SJSA1 (cell line): ENCODE measurements at places on chromosomes 7 and 10. TPM values are rescaled to one million over a fixed set of nuclear protein-coding genes. Genes with fewer than 3 reads are reported as not detected.
A peak's percentile ranks its signal among the peaks of the same experiment; 100 is the strongest.

- DNase-seq = no peak
These were observed 336.0 kb upstream of the IGFBP3 start for GRCh38 chr7:46256870-46257661.

DNA sequence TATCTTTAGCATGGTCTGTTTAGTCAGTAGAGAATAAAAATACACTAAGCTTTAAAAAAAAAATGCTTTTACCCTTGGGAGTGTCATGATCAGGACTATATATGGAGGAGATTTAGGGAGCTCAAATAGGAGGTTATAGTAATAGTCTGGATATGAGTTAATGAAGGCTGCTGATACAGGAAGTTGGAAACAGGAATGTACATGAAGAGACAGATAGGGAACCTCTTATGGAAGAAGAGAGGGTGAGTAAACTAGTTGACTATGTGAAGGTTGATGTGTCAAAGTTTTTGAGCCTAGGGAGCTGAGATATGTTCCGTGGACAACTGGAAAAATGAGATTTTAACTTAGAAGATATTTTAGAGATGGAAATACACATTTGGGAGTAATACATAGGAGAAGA lies 472.0 kb upstream of the FZD8 start:
- DNase-seq = peak; percentile 3

DNA sequence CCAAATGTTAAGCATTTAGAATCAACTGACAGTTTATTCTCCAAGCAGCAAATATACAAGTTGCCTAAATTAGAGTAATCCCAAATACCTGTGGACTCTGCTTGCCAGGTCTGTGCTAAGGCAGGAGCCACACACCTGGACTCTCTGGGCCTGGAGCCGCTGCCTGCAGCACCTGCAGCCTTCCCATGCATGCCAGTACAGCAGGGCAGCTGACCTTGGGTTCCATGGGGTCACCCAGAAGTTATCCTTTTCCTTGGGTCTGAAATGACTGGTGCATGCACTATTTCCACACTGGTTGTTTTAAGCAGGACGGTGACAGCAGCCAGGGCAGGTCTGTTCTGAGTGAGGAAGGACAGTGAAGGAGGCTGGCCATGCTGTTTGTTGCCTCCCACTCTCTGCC lies 573.2 kb downstream of the GLRX3 start:
- no peak for DNase-seq

GRCh38 chr7:25187932-25188331 lies 40.4 kb downstream of the NPVF start:
- DNase-seq = no peak

DNA sequence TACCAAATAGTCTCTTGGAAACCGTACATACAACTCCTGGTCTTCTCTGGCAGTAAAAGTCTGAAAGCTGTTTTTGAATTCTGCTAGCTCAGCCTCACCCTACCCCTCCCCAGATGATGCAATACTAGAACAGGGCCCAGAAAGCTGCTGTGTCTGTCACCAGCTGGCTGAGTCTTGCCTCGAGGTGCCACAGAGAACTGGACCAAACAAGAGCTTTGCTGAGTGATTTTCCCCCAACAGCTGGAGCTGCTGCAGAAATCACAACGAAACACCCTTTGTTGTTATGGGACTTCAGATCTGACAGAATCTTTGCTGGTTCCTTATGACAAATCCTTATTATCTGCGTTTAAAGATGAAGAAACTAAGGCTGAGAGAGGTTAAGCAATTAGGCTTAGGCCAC lies 134.1 kb downstream of the SPAG6 start:
- no peak for DNase-seq

- DNase-seq = no peak
These were observed 289.9 kb upstream of the SP8 start for GRCh38 chr7:21076574-21076973.

GRCh38 chr10:35413985-35414861 lies 77.9 kb downstream of the CCNY start:
- DNase-seq = no peak

- no peak for DNase-seq
These were observed 176.3 kb downstream of the CDK14 start for GRCh38 chr7:90772410-90772809.

GRCh38 chr7:93015779-93016481 lies 101.8 kb downstream of the SAMD9 start:
- DNase-seq = no peak

GRCh38 chr7:74587435-74588126 lies 69.9 kb upstream of the GTF2I start:
- DNase-seq = peak; percentile 90

GRCh38 chr10:80528185-80528700 lies 9.5 kb upstream of the SH2D4B start:
- DNase-seq = no peak

DNA sequence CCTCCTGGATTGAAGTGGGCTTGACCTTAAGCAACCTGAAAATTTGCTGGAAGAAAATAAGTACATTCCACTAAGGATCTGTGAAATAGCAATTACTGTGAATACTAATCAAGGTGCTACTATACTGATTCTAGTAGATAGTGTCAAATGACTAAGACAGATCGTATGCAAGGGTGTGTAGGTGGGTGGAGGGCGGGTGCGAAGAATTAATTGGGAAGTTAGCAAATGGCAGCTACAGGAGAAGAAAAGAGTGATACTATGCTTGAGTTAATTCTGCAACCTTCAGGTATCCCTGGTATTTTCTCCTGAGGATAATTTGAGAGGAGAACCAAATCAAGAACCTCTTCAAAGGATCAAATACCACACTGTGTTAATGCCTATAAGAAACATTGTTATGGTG lies 501.9 kb downstream of the INHBA start:
- DNase-seq = no peak

- no peak for DNase-seq
These were observed 2.8 kb downstream of the FGF8 start for GRCh38 chr10:101772895-101773761.

DNA sequence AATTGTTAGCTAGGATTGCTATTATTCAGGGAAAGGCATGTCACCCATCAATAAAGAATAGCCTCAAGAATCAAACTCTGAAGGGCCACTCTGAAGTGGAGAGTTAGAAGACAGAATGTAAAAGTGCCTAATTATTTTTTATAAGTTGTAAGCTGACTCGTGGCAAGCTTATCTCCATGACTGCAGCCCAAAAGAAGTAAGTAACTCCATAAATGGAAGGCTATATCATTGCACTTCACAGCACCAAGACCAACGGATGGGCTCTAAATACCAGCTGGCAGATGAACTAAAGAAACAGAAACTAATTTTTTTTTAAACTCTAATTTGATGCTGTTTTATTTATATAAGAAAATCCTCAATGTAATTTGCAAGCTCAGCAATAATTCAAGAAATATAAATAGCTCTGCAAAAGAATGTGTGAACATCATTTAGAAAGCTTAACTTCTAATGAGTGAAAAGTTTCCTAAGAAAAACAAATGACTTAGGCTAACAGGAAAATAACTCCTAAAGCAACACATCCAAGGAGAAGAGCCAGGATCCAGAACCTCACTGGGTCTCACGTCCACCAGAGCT lies 165.5 kb downstream of the SNX13 start:
- no peak for DNase-seq

- peak; percentile 70 for DNase-seq
These were observed 679 bp downstream of the ARF5 start for GRCh38 chr7:127588697-127589482.

DNA sequence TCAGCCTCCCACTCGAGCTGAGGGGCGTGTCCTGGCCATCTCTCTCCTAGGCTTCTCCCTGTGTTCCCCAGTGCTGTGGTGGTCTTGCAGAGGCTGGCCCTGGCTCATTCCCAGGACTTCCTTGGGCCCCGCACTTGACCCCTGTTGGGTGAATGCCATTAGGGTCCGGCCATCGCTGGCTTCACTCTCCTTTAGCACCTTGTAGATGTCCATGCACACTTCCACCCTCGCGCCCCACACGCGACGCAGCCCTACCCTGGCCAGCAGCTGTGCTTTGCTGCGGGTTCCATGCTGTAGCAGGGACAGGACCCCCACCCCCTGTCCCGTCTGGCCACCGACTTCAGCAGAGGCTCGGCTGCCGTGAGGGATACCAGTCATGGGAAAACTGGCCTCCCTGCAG lies 46.3 kb downstream of the PITRM1 start:
- no peak for DNase-seq

GRCh38 chr7:44066494-44067063 lies 1.2 kb upstream of the PGAM2 start:
- no peak for DNase-seq

GRCh38 chr7:77685233-77685632 lies 11.0 kb upstream of the RSBN1L start:
- DNase-seq = no peak

DNA sequence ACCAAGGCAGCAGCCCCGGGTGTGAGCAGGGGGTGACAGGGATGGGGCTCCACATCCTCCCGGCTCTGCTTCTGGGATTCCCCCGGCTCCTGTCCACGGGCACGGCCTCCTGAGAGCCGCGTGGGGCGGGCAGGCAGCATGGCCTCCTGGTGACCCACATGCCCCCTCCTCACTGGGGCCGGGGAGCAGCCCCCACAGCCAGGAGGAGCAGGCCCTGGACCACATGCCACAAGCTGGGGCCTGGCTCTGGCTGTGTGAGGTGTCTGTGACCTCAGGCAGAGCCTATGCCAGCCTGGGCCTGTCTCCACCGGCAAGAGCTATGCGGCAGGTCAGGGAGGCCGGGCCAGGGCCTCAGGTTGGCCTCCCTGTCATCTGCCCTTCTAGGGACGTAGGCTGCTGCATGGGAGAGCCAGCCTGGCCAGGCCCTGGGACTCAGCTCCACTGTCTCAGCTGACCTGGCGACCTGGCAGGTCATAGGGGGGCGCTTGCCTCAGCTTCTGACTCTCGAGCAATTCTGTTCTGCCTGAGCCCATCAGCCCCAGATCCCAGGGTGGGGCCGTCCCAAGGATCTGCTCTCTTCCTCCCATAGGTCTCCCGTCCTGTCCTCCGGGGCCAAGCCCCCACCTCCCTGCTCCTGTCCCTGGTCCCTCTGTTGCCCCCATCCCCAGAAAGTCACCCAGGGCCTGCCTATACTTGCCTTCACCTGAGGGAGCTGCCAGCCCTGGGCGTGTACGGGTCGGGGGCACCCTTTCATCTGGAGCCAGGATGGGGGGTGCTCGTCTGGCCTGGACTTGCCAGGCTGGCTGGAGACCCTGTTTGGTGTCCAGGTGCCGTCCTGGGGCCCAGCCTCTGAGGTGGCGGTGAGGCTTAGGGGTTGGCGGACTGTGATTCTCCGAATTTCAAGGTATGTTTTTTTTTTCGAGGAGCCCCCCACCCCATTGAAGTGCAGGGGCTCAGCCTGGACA lies 3.9 kb upstream of the TMEM184A start:
- no peak for DNase-seq

GRCh38 chr7:43302211-43302711 lies 189.8 kb downstream of the HECW1 start:
- DNase-seq = no peak

- no peak for DNase-seq
These were observed 62.4 kb upstream of the WAPL start for GRCh38 chr10:86583983-86584382.

Gene NPFFR1
- not detected in 2 replicates for total RNA-seq

Gene GPRIN2
- total RNA-seq = 0.42 and 1.3 TPM in 2 replicates

Gene MRC1
- total RNA-seq = not detected in 2 replicates

Gene RUFY2
- total RNA-seq = 21.4 and 21.8 TPM in 2 replicates

Gene LAMTOR4
- 115 and 123 TPM in 2 replicates for total RNA-seq

Gene LIPM
- not detected in 2 replicates for total RNA-seq

Gene ABCB1
- total RNA-seq = 3.0 and 4.9 TPM in 2 replicates

Gene NANOS1
- total RNA-seq = 0.71 and 2.7 TPM in 2 replicates

Gene SH2D4B
- total RNA-seq = 0.08 TPM in 1 of 2 replicates, not detected in the other

Gene KLF14
- total RNA-seq = not detected in 2 replicates

Gene DGKI
- 1.6 and 2.9 TPM in 2 replicates for total RNA-seq

Gene PLEKHS1
- total RNA-seq = 0.03 TPM in 1 of 2 replicates, not detected in the other

Gene CRHR2
- not detected in 2 replicates for total RNA-seq
